ENCODE measurements at places on chromosomes 1 and 21.

GRCh38 chr1:194535369-194535768 lies 1349.0 kb upstream of the B3GALT2 start:
- no peak for DNase-seq

- DNase-seq, result no peak
These were observed 101.7 kb upstream of the ETV3 start for GRCh38 chr1:157239936-157240335.

DNA sequence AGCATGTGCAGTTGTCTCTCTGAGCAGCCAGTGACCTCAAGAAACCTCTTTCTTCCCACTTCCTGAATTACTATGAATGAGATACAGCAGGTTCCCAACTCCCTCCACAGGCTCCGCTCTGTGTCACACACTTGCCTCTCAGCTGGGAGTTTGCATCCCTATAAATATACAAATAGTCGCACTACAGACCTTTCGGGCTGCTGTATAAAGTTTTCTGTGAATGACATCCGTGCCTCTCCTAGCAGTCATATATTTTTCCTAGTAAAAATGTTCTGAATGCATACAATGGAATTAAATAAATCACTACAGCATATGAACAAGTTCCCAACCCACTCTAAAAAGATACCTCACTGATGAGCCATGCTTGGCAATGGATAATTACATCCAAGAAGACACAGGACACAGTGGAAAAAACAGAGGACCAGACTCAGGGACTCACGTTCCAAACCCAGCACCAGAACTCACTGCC lies 66.8 kb downstream of the CAPZB start:
- no peak for DNase-seq

DNA sequence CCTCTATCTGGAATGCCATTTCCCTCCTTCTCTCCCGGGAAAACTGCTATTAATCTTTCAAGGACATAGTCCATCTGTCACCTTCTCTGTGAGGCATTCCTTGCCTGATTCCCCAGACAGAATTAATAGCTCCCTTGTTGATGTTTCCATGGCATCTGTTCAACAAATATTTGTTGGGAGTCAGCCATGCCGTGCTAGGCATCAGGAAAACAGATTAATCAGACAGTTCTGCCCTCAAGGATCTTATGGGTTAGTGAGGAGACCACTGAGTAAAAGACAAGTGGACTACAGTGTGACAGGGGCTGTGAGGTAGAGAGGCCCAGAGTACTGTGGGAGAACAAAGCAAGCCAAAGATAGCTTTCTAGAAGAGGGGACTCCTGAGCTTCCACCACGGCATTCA lies 11.4 kb upstream of the MAGOH start:
- DNase-seq, result no peak

DNA sequence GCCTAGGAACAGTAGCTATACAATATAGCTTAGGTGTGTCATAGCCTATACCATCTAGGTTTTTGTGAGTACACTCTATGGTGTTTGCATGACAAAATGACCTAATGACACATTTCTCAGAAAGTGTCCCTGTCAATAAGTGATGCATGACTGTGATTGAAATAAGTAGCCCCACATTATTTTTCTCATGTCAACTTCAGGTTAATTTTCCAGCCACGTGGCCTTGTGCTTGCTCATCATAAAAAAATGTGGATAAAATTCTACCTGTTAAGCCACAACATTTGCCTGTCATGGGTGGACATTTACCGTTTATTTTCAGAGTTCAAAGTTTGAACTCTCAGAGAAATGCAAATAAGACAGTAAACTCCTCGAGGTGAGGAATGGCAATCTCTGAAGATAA lies 5.5 kb downstream of the DISC1 start:
- DNase-seq, result no peak

- peak; percentile 56 for DNase-seq
These were observed 8.0 kb upstream of the CAMK2N1 start for GRCh38 chr1:20493839-20494608.

GRCh38 chr1:161111527-161111926 lies 6.3 kb downstream of the PFDN2 start:
- no peak for DNase-seq

- DNase-seq, result no peak
These were observed 52.8 kb upstream of the LYPLAL1 start for GRCh38 chr1:219120624-219121544.

- no peak for DNase-seq
These were observed 18.8 kb downstream of the SCAF4 start for GRCh38 chr21:31713115-31713514.

DNA sequence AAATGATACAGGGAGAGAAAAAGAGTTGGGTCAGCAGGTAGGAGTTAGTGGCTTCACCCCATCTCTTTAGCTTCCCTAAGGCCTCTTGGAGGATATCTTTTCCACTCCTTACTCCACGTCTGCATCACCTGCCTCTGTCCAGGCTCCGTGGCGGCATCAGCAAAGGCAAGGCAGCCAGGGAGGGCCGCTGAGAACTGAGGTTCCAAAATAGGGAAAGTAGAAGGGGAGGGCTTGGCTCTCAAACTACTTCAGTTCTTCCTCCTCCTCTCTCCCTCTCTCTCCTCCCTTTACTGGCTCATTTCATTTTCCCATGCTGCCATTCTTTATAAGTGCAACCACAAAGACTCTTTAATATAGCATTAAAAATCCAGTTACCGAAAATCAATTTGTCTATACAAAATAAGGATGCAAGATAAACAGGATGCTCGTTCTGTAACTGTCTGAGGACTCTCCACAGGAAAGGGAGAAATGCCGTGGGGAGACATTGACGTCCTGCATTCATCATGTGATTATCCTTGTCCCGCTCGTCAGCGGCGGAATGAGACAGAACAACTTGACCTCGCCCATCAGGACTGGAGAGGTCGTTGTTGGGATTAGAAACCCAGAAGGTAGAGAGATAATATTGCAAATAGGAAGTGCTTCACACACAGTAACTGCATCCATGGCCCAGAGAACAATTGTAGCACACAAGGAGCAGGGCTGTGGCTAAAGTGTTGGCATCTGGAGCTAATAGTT lies 3.1 kb upstream of the MT1HL1 start:
- DNase-seq, result no peak

DNA sequence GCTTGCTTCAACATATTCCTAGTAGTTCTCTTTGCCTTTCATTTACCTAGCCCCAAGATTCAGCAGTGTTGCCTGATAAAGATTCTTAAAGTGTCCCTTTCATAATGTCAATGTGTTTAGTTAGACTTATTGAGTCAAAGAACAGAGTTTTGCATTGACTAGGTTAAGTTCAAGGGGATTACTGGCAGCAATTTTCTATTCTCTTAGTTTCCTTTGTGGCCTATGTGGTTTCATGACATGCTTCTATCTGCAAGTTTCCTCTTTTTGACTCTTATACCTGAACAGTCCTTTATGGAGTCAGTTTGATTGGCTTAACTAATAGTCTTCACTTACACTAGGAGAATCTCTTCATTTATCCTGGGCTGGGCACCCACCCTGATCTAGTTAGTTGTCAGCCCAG lies 151.3 kb downstream of the ADGRL4 start:
- DNase-seq, result no peak

GRCh38 chr1:219876798-219877209 lies 51.6 kb downstream of the SLC30A10 start:
- no peak for DNase-seq

GRCh38 chr21:18759267-18759666 lies 355.7 kb upstream of the TMPRSS15 start:
- DNase-seq, result no peak

- DNase-seq, result no peak
These were observed 173.7 kb upstream of the CAMK1G start for GRCh38 chr1:209409780-209410179.

GRCh38 chr1:23008901-23009300 lies 6.8 kb downstream of the TEX46 start:
- DNase-seq, result no peak

GRCh38 chr1:155187456-155187891 lies 13.8 kb downstream of the TRIM46 start:
- DNase-seq, result no peak

DNA sequence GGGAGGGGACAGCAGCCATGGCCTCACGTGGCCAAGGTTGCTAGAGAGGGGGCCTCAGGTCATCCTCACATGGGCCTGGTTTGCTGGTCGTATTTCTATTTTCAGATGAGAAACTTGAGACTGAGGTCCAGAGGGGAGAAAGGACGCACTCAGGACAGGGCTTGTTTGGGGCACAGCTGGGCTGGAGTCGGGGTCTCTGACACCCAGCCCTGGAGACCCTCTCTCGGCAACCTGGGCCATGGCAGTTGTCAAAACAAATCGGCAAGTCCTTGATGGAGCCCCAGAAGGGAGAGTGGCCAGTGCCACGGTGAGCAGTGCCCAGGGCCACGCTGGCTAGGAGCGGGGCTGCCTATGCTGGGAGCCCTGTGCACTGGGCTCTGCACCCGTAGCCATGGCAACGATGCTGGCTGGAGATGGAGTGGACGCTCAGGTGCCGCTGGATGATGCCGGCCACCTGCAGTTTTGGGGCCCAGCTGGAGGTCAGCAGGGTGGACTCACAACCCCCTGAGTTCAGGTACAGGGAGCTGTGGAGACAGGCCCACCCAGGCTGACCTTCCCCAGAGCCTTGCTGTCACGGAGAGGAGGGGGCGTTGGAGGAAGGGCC lies 11.1 kb downstream of the LRRC3 start:
- no peak for DNase-seq

DNA sequence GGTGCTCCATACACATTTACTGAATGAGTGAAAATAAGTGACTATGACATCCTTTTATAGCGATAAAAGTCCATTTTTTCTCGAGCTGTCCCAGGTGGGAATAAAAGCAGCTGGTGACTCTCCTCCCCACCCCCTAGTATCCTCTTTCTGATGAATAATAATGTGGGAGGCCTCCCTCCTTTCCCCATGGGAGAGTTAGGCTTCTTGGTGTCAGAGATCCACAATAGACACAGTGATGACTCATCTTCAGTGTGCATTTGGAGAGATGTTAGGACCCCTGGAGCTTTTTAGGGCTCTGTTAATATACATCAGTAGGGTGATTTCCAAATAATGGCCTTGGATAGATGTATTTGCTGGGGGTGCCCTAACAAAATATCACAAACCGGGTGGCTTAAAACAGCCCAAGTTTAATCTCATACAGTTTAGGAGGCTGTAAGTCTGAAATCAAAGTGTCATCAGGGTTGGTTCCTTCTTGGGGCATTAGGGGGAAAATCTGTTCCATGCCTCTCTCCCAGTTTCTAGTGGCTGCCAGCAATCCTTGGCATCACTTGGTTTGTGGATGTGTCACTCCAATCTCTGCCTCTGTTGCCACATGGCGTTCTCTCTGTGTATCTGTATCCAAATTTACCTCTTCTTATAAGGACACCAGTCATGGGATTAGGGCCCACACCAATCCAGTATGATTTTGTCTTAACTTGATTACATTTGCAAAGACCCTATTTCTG lies 4.4 kb upstream of the PHC2 start:
- DNase-seq, result no peak

DNA sequence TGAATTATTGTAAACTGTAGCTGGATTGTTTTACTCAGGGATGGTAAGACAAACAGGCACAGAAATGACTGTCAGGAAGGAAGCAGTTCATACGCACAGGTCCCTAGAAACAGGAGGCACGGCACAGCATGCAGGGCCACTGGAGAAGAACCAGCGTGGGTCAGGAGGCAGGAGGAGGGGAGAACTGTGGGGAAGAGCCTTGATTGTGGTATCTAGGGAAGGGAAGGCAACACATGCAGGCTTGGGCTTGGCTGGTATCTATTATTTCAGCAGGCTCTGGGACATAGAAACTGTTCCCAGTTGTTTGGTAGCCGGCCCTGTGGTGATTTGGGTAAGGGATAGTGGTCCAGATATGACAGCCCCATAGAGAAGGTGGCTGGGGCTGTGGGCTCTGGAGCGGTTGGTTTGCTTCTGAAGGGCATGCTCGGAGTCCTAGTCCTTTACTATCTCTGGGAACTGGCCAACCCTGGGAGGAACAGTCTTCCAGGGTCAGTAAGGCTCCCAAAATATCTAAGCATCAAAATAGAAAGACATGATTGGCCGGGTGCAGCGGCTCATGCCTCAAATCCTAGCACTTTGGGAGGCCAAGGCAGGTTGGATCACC lies 43.1 kb upstream of the CCSAP start:
- no peak for DNase-seq
